A549 treated with Hydrocortisone at 1 μM for 4 hours (cell line): ENCODE measurements at places on chromosomes 6 and 20. TPM values are rescaled to one million over a fixed set of nuclear protein-coding genes. Genes with fewer than 3 reads are reported as not detected.

TSBP1 gene
- not detected in 5 replicates for total RNA-seq

SCRT2 gene
- total RNA-seq = 0.02 TPM in 1 of 5 replicates, not detected in the others

ITPR3 gene
- total RNA-seq = 35.4 to 50.3 TPM (median 48.0 TPM) in 5 replicates

ALDH8A1 gene
- 0.06 to 0.22 TPM (median 0.10 TPM) in 5 replicates for total RNA-seq

TNXB gene
- total RNA-seq = 0.32 to 0.66 TPM (median 0.52 TPM) in 5 replicates

MTHFD1L gene
- total RNA-seq = 38.4 to 46.6 TPM (median 44.6 TPM) in 5 replicates
